ENCODE measurements at places on chromosomes 7 and 10.
A peak's percentile ranks its signal among the peaks of the same experiment; 100 is the strongest.

DNA sequence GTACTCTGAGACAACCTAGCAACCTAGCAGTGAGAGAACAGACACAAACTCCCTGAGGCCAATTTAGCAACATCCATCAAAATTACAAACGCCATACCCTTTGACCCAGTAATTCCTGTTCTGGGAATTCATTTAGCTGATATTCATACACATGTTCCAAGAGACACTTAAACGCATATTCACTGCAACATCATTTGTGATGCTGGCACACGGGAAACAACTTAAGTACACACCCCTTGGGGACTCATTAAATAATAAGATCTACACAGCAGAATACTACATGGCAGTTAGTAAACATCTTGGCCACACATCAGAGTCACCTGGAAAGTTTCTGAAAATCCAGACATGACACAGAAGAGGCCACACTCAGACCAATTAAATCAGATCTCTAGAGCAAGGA is 17.6 kb downstream of the NUDCD3 start:
- no peak for DNase-seq

DNA sequence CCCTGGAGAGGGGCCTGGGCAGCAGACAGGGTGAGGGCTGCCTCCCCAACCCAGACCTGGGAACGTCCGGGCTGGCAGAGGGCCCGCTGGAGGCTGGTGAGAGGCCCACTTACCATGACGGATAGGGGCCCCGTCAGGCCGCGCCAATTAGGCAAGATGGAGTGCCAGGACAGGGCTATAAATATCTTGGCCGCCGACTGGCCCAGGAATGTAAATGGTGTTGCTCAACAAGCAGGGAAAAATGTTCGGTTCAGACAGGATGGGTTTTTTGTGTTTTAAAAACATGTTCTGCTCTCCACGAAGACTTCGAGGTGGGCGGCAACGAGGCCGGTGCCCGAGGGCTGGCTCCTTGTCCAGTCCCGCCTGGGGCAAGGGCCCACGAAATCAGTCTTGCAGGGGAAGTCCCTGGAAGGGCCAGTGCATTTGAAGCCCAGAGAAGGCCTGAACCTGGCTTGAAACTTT is 35.8 kb upstream of the ELN start:
- DNase-seq: no peak

- DNase-seq: no peak
Measured at GRCh38 chr7:43458330-43459018, 124.4 kb upstream of the STK17A start.

DNA sequence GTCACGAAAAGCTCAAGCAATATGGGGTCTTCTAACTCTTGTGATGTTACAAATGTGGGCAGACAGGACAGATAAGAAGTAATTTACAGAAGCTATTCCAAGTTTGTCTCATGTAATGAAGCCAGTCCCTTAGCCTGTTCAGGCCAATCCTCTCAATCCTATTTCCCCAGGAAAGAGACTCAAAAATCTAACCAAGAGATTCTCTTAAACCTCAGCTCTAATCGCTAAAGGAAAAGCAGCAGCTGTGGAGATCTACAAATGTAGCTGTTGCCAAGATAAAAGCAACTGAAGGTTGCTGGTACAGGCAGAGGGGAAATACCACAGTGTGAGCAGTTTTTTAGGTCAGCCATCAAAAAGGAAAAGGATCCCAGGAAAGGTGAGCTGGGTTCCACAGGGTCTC is 39.3 kb downstream of the ANK3 start:
- DNase-seq: no peak

DNA sequence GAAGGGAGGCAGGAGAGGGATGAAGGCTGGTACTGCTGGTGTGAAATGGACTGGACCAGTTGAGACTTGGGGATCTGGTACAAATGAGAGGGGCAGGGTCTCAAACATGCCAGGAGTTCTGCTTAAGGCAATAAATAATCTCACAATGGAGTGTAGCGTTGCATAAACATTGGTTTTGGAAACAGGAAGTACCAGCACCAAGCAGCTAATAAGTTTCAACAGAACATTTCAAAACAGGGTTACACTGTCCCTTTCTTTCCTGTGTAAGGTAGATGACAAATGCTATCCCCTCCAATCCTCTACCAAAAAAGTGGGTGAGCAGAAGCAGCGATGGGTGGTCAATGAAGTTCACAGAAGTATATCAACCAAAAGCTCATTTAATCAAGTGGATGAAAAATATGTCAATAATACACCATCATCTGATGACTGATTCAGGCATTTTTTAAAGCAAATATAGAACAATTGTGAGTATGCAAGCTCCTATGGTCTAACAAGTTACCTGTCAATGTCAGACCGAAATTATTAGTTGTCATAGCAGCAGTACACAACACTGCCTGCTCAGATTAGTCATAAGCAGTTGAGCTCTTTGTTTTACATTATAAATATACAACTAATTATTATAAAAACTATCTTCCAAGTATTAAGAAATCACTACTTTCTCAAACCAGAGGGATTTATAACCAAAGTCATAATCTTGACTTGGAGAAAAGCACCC is 220.0 kb downstream of the FAM107B start:
- DNase-seq: no peak

- no peak for DNase-seq
Measured at GRCh38 chr10:77962350-77963146, 36.0 kb upstream of the DLG5 start.

DNA sequence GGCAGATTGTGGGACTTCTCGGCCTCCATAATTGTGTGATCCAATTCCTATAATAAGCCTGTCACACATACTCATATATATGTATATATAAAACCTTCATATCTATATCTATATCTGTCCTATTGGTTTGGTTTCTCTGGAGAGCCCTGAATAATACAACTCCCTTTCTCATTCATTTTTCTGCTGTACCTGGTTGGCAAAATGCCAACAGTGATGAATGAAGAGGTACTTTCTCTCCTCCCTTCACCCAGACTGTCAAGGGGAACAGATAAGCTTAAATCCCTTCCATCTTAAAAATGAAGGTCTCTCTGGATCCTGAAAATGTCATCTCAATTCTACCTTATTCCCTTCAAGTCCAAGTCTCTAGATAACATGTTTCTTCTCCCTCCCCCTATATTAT is 60.3 kb upstream of the FOXP2 start:
- DNase-seq: no peak

GRCh38 chr7:28069807-28070206 is 110.8 kb downstream of the JAZF1 start:
- no peak for DNase-seq

- no peak for DNase-seq
Measured at GRCh38 chr10:108203905-108204527, 1039.5 kb upstream of the SORCS1 start.

- no peak for DNase-seq
Measured at GRCh38 chr7:66050990-66051448, 24.6 kb upstream of the ASL start.

- DNase-seq: no peak
Measured at GRCh38 chr7:55240418-55241142, 124.6 kb upstream of the LANCL2 start.

DNA sequence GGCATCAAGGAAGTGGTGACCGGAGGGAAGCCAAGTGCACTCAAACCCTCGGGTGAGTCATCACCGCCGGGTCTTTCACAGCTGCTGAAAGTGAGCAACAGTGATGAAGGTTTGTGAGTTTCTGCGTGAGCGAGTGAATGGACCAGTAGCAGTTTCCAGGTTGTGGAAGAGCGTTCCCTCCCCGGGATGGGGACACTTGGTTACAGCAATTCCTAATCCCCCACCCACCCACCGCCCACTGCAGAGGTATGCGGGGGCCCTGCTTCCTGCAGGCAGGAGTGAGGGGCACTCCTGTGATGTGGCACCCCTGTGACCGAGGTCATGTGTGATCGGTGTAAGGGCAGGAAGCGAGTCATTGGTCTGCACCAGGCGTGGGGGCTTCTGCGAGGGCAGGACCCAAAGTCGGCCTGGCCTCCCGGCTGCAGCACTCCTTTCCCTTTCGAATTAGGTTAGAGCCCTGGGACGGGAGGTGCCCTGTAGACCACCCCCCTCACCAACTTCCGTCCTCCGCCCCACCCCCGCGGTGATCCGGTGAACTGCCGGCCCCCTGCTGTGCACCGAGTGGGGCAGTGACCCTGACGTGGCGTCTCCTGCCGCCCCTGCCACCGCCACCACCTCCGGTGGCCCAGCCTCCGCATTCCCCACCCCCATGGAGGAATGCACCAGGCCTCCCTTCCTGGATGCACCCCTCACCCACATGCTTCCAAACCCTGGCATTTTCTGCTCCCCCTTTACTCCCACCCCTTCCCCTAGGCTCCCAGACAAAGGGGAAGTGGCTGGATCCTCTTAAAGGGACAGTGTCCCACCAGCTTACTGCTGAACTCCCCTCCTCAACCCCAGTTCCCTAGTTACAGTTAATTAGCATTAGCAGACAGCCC is 10.9 kb downstream of the LIMK1 start:
- peak; percentile 61 for DNase-seq

DNA sequence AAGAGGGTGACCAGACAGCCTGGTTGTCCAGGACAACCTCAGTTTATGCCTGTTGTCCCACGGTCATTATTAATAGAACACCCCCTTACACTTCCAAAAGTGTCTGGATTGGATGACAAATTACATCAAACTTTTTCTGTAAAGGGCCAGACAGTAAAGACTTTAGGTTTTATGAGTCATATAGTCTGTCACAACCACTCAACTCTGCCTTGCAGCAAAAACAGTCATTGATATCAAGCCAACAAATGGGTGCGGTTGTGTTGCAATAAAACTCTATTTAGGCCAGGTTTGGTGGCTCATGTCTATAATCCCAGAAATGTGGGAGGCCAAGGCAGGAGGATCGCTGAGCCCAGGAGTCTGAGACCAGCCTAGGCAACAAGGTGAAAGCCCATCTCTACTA is 66.7 kb upstream of the ATP6V0A4 start:
- no peak for DNase-seq

DNA sequence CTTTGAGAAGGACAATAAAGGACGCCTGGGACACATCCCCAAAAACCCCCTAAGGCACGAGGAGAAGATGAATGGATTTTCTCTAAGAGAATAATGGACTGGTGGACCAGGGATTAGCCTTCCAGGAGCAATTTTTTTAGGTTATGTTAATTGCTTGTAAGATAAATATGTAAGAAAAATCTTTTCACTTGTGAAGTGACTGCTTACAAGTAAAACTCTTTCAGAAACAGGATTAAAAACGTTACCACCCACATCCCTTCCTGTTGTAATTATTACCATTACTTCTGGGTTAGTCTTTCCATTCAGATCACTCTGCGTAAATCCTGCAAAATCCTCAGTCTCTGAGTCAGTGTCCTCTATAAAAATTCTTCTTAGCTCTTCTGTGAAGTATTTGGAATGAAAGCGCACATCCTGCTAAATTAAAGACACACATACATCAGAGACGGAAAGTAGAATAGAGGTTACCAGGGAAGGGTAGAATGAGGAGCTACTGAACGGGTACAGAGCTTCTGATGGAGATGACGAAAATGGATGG is 34.3 kb downstream of the CDCA7L start:
- DNase-seq: no peak

DNA sequence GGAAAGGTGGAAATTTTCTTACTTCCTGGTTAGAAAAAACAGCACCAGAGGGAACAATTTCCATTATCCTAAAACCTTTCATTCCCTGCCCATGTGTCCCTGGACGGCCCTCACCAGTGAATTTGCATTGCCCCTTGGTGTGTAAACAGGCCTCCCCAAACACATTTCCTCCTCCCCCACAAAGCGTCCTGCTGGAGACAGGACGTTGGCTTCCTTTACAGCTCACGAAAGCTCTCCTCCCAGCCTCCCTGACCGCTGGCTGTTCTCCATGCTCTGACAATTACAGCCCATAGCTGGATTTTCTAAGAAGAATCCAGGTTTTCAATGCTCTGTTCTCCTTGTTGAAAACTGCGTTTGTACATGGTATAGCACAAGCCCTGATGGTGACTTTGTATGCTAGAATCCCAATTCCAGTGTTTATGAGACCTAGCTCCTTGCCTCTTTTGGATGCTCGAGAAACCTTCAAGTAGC is 724.2 kb upstream of the CELF2 start:
- no peak for DNase-seq

DNA sequence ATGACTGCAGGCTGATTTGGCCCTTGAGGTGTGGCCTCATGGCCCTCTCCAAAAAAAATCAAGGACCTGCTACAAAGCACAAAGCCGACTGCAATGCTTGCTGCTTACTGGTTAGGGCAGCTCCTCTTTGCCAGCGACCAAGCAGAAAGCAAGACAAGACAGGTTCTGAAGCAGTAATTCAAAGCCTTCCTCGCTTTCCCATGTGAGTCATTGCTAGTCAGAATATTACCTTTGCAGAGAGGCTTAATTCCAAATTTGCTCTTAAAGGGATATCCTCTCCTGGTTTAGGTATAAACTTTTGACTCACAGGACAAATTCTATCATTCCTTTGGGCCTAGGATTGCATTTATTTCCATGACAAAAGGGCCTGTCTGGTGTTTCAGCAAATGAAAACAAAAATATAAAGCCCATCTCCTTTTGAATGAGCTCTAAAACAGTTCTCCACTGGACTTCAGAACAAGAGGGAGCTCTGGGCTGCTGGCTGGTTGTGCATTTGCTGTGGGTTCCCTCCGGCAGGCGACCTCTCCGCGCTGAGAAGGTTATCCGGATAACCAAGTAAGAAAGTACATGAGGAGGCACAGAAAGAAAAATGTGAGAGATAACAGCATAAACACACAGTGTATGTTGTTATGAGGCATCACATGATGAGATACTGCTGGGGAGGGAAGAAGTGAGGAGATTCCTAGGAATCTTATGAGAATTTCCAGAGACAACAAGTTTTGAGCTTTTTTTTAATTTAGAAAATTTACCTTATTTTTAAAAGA is 90.8 kb downstream of the EGFR start:
- DNase-seq: no peak

GRCh38 chr10:64086083-64086767 is 565.0 kb downstream of the REEP3 start:
- no peak for DNase-seq

GRCh38 chr10:71268758-71269157 is 50.3 kb upstream of the SLC29A3 start:
- DNase-seq: no peak

- no peak for DNase-seq
Measured at GRCh38 chr10:70537398-70538194, 59.0 kb downstream of the PALD1 start.

- DNase-seq: no peak
Measured at GRCh38 chr10:34666008-34666704, 148.9 kb downstream of the PARD3 start.

GRCh38 chr7:130440527-130441365 is at the start of gene CEP41:
Gene CEP41, minus strand, starts transcription at chr7:130441016. Its CDS starts 50 bp downstream, at chr7:130440966.
- peak; percentile 82 for DNase-seq

- no peak for DNase-seq
Measured at GRCh38 chr7:157870644-157871290, 534.0 kb downstream of the DNAJB6 start.

GRCh38 chr7:93949423-93949822 is 27.9 kb downstream of the GNG11 start:
- no peak for DNase-seq
